Activated naive CD4-positive, alpha-beta T cell treated with anti-CD3 and anti-CD28 coated beads, Interleukin-2, amount 50 U/mL, for 72 hours (primary cell): ENCODE measurements at places on chromosomes 1 and 21.
A peak's percentile ranks its signal among the peaks of the same experiment; 100 is the strongest.

DNA sequence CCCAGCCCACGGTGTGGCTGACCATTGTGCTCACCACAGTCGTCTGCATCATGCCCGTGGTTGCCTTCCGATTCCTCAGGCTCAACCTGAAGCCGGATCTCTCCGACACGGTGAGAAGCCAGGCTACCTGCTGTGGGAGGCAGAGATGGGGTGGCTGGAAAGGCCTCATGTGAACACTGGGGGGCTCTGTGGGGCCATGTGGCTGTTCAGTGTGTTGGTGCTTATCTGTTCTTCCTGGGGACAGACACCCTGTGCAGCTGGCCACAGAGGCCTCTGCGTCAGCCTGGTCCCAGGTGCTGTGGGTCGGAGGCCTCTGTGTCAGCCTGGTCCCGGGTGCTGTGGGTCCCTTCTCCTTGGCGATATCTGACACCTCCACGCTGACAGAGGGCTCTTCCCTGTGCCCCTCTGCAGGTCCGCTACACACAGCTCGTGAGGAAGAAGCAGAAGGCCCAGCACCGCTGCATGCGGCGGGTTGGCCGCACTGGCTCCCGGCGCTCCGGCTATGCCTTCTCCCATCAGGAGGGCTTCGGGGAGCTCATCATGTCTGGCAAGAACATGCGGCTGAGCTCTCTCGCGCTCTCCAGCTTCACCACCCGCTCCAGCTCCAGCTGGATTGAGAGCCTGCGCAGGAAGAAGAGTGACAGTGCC, 23.2 kb downstream of the ATP8B2 start:
- DNase-seq, result no peak

GRCh38 chr1:64645735-64646134, 99.1 kb upstream of the RAVER2 start:
- no peak for DNase-seq

DNA sequence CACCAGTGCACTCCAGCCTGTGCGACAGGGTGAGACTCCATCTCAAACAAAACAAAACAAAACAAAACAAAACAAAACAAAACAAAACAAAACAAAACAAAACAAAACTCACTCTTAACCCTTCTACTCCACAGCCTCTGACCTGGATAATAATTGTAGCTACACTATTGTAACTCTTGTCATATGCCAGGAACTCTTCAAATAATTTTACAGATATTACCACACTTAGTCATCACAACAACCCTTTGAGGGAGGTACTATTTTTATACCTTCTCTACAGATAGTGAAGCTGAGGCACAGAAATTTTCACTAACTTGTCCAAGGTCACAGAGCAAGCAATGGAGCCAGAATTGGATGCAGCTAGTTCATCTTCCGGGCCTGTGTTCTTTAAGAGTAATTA, 547.8 kb downstream of the ADGRL2 start:
- no peak for DNase-seq

- no peak for DNase-seq
Observed at GRCh38 chr1:198904321-198904720, 265.5 kb downstream of the PTPRC start.

GRCh38 chr21:45974073-45975019, 7.2 kb upstream of the COL6A1 start:
- peak; percentile 42 for DNase-seq

- no peak for DNase-seq
Observed at GRCh38 chr1:117284399-117285215, 73.9 kb upstream of the VTCN1 start.

DNA sequence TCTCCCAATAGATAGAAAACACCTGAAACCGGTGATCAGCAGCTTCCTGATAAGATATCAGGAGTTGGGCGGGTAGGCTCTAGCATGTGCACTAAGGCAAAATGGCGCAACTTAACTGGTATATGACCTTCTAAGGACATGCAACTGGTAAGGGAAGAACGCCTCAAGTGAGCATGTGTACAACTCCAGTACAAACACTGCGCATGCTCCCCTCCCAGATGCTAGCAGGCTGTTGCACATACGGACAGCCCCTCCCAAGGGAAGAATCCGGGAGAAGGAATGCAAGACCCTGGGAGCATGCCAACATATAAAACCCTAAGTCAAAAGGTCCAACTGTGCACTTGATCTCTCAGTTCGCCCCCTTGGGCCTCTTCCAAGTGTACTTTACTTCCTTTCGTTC, 110.8 kb downstream of the TSEN15 start:
- DNase-seq, result no peak

- no peak for DNase-seq
Observed at GRCh38 chr1:197781968-197782721, 6.9 kb upstream of the DENND1B start.

GRCh38 chr1:85091671-85092280, 43.5 kb upstream of the MCOLN3 start:
- peak; percentile 15 for DNase-seq

GRCh38 chr1:173669491-173669941, at the start of gene ANKRD45:
TSS of gene ANKRD45 (minus strand) at chr1:173669851. CDS start at chr1:173659418, 10,433 bp downstream.
- peak; percentile 27 for DNase-seq

DNA sequence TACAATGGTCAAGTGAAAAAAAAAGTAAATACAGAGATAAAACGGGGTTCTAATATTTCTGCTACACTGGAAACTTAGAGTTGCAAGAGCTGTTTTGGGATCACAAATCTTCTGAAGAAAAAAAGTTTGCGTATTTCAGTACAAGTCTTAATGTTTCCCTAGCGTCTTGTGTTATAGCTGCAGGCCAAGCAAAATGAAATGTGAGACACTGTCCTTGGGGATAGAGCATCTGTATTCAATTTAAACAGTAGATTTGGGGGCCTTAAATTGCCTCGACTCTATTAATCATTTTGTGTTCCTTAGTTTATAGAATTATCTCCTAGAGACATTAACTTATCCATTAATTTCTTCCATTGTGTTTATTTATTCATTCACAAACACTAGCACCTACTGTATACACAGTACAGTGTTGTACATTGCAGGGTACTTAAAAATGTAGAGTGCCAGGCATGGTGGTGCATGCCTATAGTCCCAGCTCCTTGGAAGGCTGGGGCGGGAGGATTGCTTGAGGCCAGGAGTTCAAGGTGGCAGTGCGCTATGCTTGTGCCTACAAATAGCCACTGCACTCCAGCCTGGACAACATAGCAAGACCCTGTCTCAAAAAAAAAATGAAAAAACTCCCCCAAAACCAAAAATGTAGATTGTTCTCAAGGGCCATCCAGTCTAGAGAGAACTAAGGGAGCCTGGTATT, 7.9 kb downstream of the DISC1 start:
- no peak for DNase-seq

- peak; percentile 20 for DNase-seq
Observed at GRCh38 chr1:107964336-107965109, 457 bp downstream of the VAV3 start.

- DNase-seq, result no peak
Observed at GRCh38 chr1:229437443-229437842, 3.5 kb upstream of the ACTA1 start.

- no peak for DNase-seq
Observed at GRCh38 chr1:38875811-38876210, 2.7 kb upstream of the MYCBP start.

- no peak for DNase-seq
Observed at GRCh38 chr1:171530676-171531075, 45.3 kb downstream of the PRRC2C start.

GRCh38 chr21:46227811-46228344, 696 bp downstream of the LSS start:
- no peak for DNase-seq

GRCh38 chr1:56816909-56817308, 2.3 kb downstream of the FYB2 start:
- DNase-seq, result no peak

GRCh38 chr21:41712201-41712600, 54.7 kb downstream of the RIPK4 start:
- DNase-seq, result no peak

DNA sequence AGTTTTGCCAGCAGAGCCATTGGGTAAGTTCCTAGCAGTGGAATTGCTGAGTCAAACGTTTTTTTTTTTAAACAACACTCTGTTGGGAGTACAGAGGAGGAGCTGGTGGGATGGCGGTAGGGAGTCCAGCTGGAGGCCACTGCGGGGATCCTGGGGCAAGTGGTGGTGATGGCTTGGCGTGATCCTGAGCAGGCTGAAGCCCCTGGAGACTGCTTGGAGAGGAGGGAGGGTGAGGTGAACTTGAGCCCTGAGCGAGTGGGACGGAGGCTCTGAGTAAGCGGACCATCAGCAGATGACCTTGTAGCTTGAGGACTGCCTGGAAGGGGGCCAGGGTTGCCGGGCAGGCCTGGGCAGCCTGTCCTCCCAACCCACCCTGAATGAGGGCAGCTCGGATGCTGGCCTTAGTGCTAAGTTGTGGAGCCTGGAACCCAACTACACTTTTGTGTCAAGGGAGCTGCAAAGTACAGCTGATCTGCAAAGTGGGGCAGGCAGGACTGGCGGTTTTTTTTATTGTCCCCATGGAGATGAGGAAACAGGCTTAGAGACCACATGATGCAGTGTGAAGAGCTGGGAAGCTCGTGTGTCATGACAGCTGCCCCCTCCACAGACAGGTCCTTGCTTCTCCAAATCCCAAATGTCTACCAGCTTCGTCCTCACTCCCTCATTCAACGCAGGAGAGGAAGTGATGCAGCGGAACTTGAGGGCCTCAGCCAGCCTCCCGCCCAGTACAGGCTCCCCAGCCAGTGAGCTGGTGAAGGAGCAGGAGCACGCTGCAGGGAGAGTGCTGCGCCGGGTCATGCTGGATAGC, 20.2 kb downstream of the MRPL37 start:
- no peak for DNase-seq

- DNase-seq, result no peak
Observed at GRCh38 chr1:235646463-235646862, 3.1 kb downstream of the GNG4 start.
